ENCODE measurements at places on chromosomes 3 and 15.

GRCh38 chr3:49628249-49628648 lies 45.9 kb upstream of the APEH start:
- DNase-seq = no peak

- no peak for DNase-seq
These were observed 45.2 kb upstream of the LMCD1 start for GRCh38 chr3:8456412-8456811.

DNA sequence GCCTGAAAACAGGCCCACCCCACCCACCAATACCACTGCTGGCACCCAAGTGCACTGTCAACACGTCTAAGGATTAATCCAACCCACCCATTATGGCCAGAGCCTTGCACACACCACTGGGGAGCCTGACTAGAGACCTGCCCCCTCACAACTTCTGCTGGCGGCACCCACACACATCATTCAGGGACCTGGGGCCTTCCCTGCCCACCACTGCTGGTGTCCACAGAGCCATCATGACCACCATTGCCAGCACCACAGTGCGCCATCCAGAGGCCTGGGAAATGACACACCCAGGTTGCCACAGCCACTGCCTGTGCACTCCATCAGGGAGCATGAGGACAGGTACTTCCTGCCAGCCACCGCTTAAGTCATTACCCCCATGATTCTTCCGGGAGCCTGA lies 67.0 kb upstream of the IMPG2 start:
- no peak for DNase-seq

GRCh38 chr3:87260270-87260669 lies 16.1 kb downstream of the POU1F1 start:
- peak; percentile 59 for DNase-seq

- DNase-seq = no peak
These were observed 193.8 kb downstream of the RORA start for GRCh38 chr15:61035311-61035710.

DNA sequence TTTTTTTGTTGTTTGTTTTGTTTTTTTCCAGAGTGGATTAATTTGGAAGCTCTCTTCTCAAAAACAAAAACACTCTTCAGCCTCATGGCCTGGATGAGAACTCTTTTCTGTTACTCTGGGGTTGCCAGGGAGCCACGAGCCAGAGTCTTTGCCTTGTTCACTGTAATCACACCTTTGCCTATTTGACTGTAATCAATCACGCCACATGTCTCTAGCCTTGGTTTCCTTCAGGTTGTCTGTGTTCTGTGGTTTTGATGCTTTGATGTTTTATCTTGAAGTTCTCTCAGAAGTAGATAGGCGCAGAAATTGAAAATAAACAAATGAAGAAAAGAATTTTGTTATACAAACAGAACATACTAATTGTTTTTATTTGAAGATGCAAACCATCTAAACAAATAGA lies 62.3 kb upstream of the IGF1R start:
- no peak for DNase-seq

- DNase-seq = no peak
These were observed 11.6 kb downstream of the RPL15 start for GRCh38 chr3:23928524-23928923.

- DNase-seq = peak; percentile 1
These were observed 63.0 kb downstream of the VPS8 start for GRCh38 chr3:184874709-184875644.

DNA sequence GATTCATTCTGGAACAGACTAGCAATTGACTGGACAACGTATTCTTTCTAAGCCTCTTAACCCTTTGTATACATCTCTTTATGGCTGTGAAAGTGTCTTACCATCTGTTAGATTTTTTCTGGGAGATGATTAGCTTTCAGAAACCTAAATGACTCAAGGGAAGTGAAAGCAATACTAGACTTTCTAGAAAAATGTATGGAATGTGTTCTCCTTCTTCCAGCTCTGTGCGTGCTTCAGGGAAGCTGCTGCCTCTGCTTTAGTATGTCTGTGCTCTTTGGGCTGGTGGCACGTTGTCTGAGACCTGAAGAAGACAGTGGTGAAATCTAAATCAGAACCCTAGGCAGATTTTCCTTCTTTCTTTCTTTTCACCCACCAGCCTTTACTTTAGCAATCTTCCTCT lies 89.5 kb downstream of the ITPR1 start:
- DNase-seq = no peak

GRCh38 chr3:143119009-143119914 lies at the start of gene CHST2:
CHST2 (plus strand) TSS chr3:143119771; CDS start chr3:143120817, 1,046 bp downstream.
- peak; percentile 80 for DNase-seq

DNA sequence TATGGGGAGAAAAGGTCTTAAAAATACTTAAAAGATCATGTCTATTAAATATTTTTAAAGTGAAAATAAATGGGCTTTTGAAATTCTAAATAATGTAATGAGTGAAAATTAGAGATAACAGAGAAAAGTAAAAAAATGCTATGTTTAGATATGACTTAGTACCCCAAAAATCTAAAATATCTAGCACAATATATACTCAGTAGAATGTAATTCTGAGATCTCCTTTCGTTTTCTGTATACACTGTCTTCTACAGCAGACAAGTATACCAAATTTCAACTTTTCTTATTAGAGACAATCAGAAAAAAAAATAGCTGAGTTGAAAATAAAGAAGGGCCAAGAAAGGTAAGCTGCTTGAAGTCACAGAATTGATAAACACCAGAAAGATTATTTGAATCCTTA lies 140.8 kb downstream of the ADAM10 start:
- DNase-seq = no peak

DNA sequence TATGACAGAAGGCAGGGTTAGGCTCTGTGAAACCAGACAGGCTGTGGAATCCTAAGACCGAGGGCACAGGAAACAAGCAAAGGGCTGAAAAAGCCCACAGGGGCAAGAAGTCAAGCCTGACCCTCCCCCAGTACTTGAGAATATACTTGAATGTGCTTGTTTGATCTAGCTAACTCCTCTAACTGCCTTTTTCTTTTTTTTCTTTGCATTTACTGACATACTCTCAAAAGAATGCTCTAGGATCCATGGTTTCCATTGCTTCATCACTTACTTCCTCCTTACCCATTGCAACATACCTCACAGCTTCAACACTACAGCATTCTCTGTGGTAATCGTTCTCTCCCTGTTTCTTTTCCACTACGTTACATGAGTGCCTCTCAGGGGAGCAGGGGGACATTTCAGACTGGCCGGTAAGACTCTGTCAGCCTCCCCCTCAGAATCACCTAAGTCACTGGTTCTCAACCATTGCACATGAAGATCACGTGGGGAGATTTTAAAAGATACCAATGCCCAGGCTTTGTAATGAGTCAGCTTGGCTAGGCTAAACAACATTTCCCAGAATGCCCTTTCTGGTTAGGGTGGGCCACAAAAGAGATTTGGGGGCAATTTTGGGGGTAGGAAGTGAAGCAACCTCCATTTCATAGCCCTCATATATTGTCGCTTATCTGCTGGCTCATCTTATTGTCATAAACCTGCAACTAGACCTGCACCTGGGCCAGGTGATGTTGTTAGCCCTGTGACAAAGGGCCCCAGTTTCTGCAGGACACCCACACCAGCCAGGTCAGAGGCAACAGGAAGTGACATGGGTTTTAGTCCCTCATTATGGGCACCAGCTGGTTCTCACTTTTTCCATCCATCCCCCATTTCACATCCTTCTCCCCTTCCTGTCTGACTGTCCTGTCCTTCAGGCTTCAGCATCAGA lies 24.6 kb upstream of the RSL24D1 start:
- DNase-seq = peak; percentile 58

DNA sequence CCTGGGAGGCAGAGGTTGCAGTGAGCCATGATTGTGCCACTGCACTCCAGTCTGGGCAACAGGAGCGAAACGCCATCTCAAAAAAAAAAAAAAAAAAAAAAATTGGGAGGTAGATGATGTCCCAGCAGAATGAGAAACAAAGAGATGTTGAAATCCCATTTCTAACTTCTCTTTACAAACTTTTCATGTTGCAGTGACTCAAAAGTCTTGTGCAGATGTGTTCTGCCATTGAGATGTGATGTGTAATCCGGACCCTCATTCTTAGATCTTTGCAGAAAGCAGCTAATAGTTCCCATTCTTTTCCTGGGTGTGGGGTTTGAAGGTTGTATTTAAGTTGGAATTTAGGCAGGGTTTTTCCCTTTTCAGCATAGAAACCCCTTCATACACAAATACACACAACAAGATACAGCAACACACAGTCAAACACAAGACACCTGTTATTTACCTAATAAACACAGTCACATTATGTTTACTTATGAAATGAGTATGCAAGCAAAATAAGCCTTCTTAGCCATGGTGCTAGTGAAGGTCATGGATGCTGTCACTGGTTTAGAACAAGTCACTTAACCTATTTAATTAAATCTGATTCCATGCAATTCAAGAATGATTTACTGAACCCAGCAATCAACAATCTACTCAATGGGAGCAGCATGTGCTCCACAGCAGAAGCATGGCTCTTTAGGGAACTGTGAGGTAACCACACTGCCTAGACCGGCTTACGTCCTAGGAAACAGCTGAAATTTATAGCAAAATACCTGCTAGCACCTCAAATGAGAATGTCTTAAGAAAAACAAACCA lies 14.9 kb downstream of the SIAH2 start:
- no peak for DNase-seq

- no peak for DNase-seq
These were observed 90.3 kb downstream of the AKAP13 start for GRCh38 chr15:85470563-85471271.

DNA sequence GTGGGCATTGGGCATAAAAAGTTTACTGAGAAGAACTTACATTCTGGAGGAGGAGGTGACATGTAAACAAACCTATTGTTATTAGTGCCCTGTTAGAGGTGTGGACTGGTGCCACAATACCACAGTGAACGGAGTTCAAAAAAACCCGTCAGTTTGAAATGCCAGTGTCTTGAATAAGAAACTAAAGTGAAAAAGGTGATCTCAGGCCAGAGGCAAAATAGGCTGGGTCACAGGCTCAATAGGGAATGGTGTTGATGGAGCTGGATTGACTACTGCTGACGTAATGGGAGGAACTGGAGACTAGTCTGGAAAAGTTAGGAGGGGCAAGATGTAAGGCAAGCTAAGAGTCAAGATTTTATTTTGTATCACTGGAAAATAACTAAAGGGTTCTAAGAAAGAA lies 1.6 kb upstream of the DCBLD2 start:
- no peak for DNase-seq

DNA sequence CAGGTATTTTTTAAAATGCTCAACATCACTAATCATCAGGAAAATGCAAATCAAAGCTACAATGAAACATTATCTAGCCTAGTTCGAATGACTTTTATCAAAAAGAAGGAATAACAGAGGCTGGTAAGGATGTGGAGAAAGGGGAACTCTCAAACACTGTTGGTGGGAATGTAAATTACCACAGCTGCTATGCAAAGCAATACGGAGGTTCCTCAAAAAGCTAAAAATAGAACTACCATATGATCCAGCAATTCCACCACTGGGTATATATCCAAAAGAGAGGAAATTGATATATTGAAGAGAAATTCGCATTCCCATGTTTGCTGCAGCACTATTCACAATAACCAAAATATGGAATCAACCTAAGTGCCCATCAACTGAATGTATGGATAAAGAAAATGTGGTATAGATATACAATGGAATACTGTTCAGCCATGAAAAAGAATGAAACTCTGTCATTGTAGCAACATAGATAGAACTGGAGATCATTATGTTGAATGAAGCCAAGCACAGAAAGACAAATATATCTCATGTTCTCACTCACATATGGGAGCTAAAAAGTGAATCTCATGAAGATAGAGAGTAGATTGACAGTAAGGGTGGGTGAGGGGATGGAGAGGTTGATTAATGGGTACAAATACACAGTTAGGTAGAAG lies 19.7 kb upstream of the CLN6 start:
- no peak for DNase-seq

GRCh38 chr3:60792249-60792852 lies 458.9 kb downstream of the FHIT start:
- no peak for DNase-seq

GRCh38 chr3:68787106-68787626 lies 145.2 kb downstream of the TAFA4 start:
- no peak for DNase-seq

GRCh38 chr15:38411902-38412301 lies 42.0 kb upstream of the FAM98B start:
- no peak for DNase-seq

- DNase-seq = no peak
These were observed 6.9 kb upstream of the CFAP20DC start for GRCh38 chr3:59056706-59057105.

DNA sequence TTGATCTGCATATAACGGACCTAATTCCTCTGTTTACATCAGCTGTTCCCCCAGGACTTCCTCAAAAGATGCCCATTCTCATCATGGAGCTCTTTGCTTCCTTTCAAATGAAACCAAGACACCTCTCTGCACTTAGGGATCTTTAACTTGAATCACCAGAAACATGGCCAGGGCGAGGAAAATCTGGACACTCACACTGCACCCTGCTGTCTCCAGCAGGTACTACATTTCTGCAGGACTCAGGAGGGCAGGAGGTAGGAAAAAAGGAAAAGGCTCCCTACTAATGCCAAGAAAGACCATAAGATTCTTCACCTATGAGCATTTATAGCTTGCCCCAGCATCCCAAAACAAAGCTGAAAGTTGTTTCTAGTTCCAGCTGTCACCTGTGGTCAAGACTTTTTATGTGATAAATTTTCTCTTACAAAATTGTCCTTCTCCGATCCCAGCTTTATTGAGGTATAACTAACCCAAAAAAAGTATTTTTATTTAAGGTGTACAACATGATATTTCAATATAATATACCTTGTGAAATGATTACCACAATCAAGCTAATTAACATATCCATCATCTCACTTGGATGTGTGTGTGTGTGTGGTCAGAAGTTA lies 87.3 kb upstream of the C15orf61 start:
- DNase-seq = peak; percentile 16

- no peak for DNase-seq
These were observed 12.4 kb downstream of the POPDC2 start for GRCh38 chr3:119647843-119648575.

GRCh38 chr3:137039570-137039969 lies 81.8 kb downstream of the IL20RB start:
- no peak for DNase-seq

DNA sequence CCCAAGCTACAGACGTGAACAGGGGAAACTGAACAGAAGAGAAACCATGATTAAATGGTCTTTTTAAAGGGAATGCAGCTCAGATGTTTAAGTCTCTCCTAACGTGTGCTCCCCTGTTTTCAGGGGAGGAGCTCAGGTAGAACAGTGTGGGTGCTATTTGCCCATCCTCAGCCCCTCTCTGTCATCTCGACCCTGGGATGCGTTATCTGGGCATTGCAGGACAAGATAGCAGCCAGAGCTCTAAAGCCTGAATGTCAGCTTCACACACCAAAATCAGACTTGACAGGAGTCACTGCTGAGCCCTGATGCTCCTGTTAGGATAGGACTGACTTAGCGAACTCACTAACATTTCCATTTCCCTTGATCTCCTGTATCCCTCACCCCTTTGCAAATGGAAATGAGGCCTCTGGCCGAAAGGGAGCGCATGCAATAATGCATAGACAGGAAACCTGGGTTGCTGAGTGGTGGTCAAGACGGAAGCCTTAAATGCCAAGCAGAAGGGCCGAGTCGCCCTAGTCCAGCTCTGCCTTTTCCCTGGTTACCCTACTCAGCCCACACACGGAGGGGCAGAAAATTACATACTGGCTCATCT lies 234.9 kb upstream of the TPM1 start:
- no peak for DNase-seq

- DNase-seq = no peak
These were observed 524.8 kb upstream of the TBL1XR1 start for GRCh38 chr3:177721864-177722785.

- DNase-seq = no peak
These were observed 474 bp downstream of the MINAR1 start for GRCh38 chr15:79432345-79433275.

Measured in activated T-cell treated with anti-CD3 and anti-CD28 coated beads, Interleukin-2, amount 50 U/mL, for 72 hours (primary cell).